ENCODE measurements at places on chromosomes 12 and 14.
A peak's percentile ranks its signal among the peaks of the same experiment; 100 is the strongest.

GRCh38 chr14:38125481-38126037, 82.1 kb upstream of the SSTR1 start:
- peak; percentile 4 for DNase-seq

DNA sequence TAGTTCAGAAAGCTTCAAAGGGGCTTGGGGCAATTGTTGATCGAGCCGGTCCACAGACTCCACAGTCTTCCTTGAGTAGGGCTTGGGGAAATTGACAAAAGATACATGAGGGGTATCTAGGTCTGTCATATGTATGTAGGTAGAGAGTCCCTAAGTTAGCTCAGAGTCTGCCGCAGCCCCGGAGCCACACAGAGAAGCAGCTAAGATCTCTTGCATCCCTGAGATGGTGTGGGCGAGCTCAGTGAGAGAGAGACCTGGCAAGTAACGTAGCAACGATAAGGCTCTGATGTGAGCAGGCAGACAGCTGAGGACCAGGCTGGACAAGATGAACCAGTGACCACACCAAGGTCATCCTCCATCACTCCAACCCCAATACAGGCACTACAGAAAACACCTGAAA, 297.6 kb downstream of the TMEM132D start:
- no peak for DNase-seq

DNA sequence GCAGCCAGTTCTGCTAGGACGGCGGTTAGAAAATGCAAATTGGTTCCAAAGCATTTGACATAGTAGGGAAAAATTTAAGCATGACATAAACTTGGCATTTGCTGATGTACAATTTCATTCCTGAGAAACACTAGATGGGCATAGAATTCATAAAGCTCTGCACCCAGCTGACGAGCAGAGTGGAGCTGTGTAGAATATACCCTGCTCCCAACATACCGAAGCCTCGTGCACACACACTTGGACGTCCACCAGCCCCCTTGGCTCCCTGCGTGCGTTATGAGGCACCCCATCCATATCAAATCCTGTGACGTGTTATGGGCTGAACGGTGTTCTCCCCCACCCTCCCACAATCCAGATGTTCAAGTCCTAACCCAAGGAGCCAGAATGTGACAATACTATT, 65.4 kb downstream of the CLMN start:
- no peak for DNase-seq

- no peak for DNase-seq
These were observed 26.1 kb upstream of the ETV6 start for GRCh38 chr12:11623382-11623781.

DNA sequence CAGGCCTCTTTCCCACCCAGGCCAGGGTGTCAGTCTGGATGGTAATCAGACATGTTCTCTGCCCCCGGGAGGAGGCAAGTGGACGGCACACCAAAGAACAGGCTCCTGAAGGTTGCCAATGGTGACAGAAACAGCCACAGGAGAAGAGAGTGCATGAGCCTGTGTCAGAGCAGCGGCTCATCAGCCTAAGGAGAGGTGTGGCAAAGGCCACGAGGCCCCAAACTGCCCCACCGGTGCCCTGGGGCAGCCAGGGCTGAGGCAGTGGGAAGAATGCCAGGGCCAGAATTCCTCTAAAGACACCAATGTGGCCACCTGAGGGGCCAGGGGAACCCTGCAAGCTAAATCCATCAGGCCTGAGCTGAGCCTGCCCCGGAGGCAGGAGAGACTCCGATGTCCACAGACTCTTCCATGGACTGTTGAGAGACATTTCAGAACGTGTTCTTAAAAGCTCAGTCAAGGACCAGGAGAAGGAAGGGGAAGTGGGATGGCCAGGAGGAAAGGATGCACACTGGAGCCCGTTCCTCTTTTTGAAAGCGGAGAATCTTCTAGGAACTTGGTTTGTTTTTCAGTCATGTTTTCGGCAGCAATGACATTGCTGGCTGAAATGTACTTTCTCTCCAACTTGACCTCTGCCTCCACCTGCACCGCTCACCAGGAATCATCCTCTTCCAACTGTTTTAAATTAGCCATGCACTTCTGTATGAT, 176.3 kb upstream of the FKBP4 start:
- DNase-seq: no peak

Measured in stimulated activated naive CD4-positive, alpha-beta T cell (primary cell).